ENCODE measurements at places on chromosomes 4 and X.

GRCh38 chr4:114921790-114922591, 191.4 kb downstream of the NDST4 start:
- no peak for DNase-seq

DNA sequence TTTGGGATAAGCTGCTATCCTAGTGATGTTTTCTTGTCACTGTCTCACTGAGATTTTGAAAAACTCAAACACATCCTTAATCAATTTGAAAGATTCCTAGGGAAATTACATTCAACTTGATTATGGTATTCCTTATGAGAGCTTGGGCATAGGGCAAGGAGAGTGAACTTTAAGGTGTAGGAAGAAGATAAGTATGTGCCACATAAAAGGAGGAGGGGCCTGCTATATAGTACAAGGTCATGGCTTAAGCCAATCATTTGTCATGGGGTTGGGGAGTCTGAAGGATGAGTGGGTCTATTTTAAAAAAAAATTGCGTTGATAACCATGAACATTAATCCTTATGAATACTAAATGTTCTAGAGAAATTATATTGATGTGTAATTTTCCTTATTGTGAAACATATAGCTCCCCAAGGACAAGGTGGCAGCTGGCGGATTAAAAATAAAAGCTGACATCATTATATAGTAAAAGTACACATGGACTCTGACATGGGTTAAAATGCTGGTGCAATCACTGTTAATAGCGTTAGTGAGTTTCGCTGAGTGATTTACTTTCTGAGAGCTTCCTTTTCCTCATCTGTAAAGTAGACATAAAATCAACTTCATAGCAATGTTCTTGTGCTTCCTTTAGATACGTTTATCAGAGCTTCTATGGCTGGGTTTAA, 17.4 kb downstream of the GALNT7 start:
- no peak for DNase-seq

GRCh38 chr4:76943129-76943620, 6.4 kb upstream of the SEPTIN11 start:
- DNase-seq, result no peak

DNA sequence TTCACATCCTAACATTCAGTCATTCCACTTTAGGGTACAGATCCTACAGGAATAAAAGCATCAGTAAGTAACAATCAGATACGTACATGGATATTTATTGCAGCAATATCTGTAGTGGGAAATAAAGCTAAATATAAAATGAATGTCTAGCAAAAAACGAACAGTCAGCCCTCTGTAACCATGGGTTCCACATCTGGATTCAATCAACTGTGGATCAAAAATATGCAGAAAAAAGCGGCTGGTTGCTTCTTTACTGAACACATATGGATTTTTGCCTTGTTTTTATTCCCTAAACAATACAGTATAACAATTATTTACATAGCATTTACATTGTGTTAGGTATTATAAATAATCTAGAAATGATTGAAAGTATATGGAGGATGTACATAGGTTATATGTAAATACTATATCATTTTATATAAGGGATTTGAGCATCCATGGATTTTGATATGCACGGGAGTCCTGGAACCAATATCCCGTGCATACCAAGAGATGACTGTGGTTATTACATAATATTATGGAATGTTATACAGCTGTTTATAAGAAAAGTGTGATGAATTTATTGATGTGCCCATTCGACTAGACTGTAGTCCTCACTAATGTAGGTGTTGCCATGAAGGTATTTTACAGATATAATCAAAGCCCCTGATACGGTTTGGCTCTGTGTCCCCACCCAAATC, 132.8 kb downstream of the ARHGEF9 start:
- DNase-seq, result no peak

DNA sequence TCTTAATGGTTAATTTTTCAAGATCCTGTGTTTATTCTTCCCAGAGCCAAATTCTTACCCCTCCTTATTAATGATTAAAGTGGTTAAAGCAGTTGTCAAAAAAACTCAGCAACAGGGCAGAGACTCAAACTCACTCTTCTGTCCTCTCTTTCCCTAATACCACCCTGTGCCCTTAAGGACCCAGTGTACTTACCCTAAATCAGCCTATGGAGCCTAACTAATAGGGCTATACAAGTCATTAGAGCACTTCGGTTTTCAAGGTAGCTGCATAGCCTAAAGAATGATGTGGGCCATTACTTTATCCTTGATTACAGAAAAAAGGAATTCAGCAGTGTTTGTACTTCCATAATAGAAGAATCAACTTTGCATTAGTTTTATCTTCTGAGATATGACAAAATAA, 216.3 kb downstream of the KCTD8 start:
- no peak for DNase-seq

DNA sequence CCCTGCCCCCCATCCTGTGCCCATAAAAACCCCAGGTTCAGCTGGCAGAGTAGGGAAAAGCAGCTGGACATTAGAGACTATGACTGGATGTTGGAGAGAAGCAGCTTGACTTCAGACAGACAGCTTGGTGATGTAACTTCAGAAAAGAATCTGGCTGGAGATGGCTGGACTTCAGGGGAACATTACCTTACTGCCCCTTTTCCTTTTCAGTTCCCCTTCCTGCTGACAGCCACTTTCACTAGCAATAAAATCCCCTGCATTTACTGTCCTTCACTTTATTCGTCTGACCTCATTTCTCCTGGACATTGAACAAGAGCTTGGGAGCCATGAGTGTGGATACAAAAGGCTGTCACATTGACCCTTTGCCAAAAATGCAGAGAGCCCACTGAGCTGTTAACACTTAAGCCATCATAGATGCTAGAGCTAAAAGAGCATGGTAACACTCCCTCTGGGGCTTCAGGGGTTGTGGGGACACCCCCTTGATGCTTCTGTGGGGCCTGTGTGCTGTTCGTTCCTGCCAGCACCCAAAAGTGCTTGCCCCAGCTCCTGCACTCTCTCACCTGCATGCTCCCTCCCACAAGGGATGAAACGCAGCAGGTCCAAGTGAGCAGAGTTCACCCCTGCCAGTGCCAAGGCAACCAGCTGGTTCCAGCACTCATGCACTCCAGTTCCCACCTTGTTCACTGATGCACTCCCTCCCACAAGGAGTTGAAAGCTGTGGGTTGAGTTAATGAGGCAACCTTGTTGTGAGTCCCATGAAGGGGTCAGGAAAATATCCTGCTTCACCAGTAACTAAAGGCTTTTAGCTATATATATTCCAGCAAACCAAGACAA, 263.8 kb upstream of the NDST3 start:
- no peak for DNase-seq

DNA sequence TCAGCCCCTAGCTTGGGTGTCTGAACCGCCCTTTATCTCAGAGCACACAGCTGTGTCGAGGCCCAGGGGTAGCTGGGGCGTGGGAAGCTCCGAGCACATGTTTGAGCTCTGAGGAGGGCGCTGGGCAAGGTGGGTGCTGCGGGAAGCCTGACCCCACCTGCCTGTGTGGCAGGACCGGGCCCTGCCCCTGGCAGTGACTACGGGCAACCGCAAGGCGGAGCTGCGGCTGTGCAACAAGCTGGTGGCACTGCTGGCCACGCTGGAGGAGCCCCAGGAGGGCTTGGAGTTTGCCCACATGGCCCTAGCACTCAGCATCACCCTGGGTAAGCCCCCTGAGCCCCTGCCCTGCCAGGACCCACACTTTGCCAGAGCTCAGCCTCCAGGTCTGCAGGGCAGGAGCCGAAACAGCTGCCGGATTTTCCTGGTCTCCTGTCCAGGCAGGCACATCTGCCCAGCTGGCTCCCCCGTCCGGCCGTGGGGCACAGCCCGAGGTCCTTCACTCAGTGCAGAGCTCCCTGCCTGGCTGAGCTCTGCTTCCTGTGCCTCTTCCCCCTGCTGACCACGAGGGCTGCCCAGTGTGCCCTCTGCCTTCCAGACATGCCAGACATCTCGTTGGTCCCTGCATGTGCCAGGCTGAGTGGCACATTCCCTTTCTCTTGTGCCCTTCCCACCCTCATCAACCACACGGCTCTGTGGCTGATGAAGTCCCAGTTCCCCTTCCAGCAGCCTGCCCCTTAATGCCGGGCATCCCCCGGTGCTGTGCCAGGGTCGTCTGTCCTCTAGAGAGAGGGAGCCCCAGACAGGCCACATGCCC, 33.2 kb upstream of the HTRA3 start:
- DNase-seq, result no peak

GRCh38 chr4:103424853-103425252, 226.7 kb upstream of the CENPE start:
- DNase-seq, result no peak

DNA sequence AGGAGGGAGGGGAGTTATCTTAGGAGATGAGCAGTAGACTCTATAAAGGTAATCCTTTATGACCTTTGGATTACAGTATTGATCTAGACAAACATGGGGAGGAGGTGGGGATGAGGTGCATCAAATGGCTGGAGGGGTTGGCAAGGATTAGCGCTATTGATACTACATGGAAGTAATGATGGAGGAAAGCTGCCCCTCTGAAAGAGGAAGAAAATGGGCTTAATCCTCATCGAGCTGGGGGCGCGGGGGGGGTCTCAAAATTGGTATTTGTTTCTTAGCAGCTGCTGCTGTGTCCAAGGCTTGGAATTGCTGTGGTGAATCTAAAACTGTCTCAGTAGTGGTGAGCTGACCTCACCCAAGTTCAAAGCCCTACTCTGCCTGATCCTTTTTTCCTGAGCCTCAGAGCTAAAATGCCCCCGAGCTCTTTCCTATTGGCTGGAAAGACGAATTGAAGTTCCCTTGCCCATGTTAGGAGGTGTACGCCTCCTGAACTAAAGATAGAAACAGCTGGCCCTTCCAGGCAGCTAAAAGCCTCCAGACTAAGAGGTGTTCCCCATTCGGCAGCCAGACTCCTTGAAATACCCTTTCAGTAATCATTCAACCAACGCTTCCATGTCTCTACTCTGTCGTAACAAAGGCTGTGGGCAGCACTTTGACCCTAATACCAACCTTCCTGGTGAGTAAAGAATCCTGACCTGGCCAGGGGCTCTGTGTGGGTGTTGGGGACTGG, at the start of gene ITGB1BP2:
Gene ITGB1BP2 (plus strand): TSS at position 556 of the 730 bp plus-strand sequence. CDS start 57 bp downstream, at position 613.
- no peak for DNase-seq

Measured in COLO829 (cell line).